ENCODE measurements at places on chromosomes 16 and 17.
A peak's percentile ranks its signal among the peaks of the same experiment; 100 is the strongest.

- no peak for DNase-seq
These were observed 4.8 kb downstream of the NPRL3 start for GRCh38 chr16:133716-134115.

- no peak for DNase-seq
These were observed 224 bp upstream of the NHERF1 start for GRCh38 chr17:74748279-74748528.

DNA sequence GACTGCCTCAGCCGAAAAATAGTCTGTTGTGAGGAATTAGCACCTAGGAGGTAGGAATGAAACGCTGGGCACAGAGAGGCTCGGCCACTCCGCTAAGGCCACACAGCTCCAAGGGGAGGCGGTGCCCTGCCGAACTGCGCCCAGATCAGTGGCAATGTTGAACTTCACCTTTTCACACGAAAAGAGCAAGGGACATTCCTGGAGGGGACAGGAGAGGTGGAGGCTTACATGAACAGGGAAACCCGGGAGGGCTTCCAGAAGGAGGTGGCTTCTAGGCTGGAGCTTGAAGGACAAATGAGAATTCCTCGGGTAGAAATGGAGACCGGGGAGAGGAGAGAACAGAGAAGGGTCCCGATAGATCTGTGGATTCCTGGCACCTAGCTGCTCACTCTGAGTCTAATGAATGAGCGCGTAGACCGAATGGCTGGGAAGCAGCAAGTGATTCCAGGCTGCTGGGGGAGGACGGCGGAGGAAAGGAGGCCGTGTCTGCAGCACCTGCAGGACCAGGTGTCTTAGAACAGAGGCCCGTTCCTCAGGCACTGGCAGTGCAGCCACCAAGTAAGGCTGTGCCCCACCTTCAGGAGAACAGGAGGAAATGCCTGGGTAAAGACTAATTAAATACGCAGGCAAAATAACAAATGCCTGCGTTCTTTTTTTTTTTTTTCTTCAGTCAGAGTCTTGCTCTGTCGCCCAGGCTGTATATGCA lies 722 bp upstream of the SLC38A10 start:
- no peak for DNase-seq

GRCh38 chr16:50645563-50646220 lies 35.4 kb downstream of the SNX20 start:
- no peak for DNase-seq

GRCh38 chr16:77945126-77945525 lies 77.2 kb upstream of the CLEC3A start:
- no peak for DNase-seq

DNA sequence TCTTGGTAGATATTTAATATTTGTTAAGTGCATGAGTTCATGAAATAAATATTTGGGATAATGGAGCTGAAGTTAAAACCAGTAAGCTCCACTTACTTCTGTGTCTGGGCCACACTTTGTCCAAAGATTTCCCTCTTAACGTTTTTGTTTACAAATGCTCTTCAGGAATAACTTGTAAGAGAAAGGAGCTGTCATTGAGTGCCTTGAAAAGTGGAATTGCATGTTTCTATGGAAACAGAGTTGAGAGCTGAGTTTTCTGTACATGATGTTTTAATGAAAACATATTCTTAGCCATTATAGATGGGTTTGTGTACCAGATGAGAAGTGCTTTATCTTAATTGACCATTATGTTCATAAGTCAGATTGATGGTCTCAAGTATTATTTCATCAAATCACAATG lies 1045.4 kb upstream of the EEF2KMT start:
- DNase-seq, result no peak

DNA sequence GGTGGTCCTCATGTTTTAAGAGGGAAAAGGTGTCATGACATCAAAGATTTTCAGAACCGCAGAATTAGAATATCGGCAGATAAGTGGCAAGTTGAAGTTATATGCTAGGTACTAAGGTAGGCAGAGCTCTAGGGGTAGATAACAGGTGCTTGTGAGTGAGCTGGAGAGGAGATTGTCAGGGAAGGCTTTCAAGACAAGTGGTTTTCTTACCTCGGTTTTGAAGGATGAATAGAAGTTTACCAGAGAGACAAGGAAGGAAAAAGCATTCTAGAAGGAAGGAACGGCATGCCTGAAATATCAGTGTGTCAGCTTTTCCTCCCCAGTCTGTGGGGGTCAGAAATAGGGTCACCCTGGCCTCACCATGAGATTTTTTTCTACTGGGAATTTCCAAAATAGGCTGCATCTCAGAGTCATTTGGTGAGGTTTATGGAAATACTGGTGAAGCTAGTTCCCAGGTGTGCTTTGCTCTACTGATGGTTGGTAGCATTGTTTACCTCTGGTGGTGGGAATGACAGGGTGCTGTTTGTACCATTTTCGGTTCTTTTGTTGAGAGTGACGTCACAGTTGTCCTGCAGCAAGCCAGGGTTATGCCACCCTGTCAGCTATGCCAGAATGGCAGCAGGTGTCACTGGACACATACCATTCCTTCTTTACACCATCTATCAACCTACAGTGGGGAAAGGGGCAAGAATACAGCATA lies 112.5 kb downstream of the MSI2 start:
- DNase-seq, result no peak

DNA sequence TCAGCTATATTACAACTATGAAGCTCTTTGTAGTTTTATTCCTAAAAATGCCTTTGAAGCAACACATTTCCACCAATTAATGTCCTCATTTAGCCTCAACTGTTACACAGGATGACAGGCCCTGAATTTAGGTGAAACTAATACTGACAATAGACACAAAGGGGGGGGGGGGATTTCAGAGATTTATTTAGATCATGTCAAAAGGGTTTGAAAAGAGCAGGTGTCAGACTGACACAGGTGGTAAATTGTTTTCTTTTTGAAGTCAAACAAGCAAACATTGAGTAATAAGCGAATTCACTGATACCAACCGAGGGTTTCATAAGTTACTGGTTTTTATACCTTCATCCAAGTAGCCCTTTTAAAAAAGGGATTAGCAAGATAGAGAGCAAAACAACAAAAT lies 40.8 kb downstream of the KANSL1 start:
- no peak for DNase-seq

DNA sequence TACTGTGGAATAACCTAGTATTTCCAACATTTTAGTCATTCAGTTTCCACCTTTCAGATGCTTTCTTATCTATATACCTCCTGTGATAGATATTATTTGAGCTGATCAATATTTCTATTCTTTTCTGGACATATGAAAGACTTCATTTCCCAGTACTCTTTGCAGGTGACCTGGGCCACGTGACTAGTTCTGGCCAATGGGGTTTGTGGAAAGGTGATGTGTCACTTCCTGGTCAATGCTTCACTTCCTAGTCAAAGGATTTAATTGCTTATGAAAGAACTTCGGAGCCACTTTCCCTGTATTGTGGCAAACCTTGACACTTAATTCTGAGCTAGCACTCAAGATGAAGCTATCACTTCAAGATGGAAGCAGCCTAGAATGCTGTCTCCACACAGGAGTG lies 248.9 kb upstream of the FOXF1 start:
- no peak for DNase-seq

DNA sequence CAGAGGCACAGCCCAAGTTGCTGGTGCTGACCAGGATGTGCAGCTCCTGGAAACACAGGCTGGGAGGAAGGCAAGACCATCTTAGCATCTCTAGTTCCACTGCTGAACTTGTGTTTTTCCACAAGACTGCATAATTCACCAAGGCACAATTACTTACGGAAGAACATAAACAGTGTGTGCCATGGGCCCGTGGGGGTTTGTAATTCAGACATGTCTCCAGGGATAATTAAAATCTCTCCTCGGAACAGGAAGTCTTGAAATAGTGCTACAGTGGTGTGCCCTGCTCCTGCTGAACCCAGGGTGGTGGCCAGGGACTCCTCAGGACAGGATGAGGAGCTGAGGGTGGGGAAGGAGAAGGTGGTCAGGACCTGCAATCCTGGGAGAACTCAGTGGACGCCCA lies 188.2 kb downstream of the CCT6B start:
- DNase-seq, result no peak

GRCh38 chr16:14405611-14406537 lies 224.2 kb downstream of the PARN start:
- DNase-seq, result peak; percentile 7

GRCh38 chr17:72661116-72661944 lies 431.2 kb downstream of the SLC39A11 start:
- no peak for DNase-seq

DNA sequence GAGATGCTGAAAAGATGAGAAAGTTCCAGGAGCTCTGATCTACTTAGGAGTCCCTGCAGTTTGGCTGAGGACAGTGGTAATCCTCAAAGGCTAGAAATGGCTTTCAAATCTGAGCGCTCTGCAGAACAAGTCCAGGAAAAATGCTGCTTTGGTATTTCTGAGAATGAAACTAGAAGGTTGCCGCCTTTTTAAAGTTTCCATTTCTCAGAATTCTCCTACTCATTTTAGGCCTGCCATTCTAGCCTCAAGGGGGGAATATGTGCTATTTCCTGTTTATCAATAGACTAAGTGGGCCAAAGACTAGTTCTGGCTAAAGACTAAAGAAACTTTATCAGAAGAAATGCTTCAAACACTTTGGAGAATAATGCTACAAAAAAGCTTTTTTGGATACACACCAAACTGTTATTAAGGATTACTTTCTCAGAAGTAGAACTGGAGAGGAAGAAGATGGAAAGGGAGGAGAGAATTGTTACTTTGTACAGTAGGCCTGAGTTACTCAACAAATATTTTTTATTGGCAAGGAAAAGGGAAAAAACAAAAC lies at the start of gene SLFN12L:
Gene SLFN12L, minus strand, starts transcription at position 78 of the 541 bp plus-strand sequence. CDS start 15,314 bp downstream, outside the sequence.
- DNase-seq, result no peak

DNA sequence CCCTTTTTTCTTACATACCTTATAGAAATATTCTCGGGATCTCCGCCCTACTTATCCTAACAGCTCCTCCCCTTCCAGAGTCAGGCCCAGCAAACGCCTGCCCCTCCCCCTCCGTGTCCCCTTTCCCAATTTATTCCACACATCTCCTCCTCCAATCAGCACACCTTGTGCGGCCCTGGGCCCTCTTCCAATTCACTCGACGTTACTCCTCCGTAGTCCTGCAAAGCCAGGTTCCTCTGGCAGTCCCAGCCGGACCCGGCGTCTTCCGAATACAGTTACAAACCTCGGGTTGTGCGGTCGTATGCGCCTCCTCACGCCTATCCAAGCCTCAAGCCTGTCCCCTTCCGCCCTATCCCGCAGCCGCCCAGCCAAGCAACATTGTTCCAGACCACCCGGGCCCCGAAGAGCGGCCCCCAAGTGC lies 677 bp downstream of the CBX1 start:
- DNase-seq, result no peak

- DNase-seq, result no peak
These were observed 348.6 kb downstream of the SEC14L1 start for GRCh38 chr17:77489239-77489892.

- DNase-seq, result no peak
These were observed 26.7 kb downstream of the CYB561 start for GRCh38 chr17:63419398-63419797.

- no peak for DNase-seq
These were observed 19.0 kb downstream of the LMF1 start for GRCh38 chr16:951660-952301.

DNA sequence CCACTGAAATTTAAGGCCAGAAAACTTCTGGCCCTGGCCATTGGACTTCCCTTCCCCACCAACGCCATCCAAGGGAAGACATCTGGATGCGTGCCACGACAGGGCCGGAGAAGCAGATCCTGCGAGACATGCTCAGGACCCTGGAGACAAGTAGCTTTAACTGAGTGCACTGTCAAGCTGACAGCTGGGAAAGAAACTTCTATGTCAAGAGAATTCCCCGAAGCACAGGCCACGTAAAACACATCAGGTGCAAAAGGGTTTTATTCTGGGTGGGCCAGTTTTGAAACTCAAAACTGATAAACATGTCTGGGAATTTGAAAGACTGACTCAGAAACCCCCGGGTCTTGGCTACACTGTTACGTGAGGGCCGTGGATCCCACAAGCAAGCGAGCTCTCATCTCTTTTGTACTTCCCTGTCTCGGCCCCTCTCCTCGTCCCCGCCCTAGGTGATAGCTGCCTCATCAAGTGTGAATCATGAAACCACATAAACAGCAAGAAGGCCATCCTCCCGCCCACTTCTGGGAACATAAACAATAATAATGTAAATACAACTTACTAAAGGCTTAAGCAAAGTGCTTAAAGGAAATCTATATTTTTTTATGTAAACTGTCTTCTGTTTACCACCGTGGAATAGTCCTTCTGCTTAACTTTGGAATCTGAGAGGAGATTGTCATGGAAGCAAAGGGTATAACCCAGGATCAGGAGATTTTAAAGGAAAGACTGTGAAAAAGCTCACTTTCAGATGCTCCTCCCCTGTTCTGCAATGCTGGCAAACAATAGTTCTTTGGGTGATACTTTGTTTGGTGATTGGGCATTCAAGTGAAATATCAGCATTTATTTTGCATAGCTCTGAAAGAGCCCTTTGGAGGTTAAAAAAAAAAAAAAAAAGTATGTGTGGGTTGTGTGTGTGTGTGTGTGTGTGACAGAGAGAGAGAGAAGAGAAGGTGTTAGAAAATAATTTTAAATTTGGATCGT lies 406.0 kb upstream of the MAF start:
- DNase-seq, result no peak

GRCh38 chr16:86661706-86662105 lies 83.4 kb downstream of the FOXL1 start:
- DNase-seq, result no peak

GRCh38 chr17:33049781-33050414 lies 58.3 kb downstream of the SPACA3 start:
- DNase-seq, result peak; percentile 5

DNA sequence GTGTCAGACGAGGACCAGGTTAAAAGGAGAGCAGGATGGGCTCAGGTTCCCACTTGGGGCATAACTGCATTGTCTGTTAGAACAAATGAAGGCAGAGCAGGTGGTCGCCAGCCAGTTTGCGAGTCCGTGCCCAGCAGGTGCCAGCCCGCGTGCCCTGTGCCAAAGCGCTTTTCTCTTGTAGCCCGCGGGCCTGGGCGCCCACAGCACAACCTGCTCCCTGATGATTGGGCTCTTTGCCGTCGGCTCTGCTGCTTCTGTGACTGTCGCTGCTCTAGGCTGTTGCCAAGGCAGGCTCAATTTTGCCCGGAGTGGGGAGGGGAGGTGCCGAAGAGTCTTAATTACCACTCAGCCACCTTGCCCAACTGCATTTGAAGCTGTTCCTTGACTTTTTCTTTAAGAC lies 21.1 kb downstream of the KNOP1 start:
- no peak for DNase-seq

- no peak for DNase-seq
These were observed 125.9 kb upstream of the HS3ST3A1 start for GRCh38 chr17:13727441-13728171.

- DNase-seq, result no peak
These were observed 33.1 kb downstream of the N4BP1 start for GRCh38 chr16:48576927-48577326.

- no peak for DNase-seq
These were observed 67.9 kb downstream of the TAOK1 start for GRCh38 chr17:29458066-29458465.

GRCh38 chr17:80242505-80242904 lies 18.1 kb upstream of the RNF213 start:
- no peak for DNase-seq

DNA sequence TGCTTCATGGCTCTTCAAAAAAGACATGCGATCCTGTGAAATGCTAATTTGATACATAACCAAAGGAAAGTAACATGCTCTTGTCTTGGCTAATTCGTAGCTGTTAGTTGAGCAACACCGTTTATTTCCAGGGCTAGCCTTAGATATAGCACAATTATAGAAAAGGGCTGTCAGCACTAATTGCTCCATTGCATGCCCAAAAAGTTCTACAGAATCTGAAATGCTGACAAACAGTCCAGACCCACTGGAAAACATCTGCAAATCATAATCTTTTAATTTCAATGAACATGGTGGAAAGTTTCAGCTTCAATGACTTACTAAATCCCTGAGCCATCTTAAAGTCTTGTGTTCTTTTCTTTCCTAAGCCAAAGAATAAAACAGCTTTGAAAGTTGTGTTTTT lies 42.9 kb upstream of the NUDT7 start:
- DNase-seq, result no peak

- peak; percentile 52 for DNase-seq
These were observed 32.6 kb upstream of the TAC4 start for GRCh38 chr17:49880291-49881053.

All from stimulated activated CD4-positive, alpha-beta T cell treated with anti-CD3 and anti-CD28 coated beads, Interleukin-12 subunit alpha, Interleukin-12 subunit beta, amount 100 ng/mL, for 48 hours (primary cell).